ENCODE measurements at places on chromosomes 6 and 20. TPM values are rescaled to one million over a fixed set of nuclear protein-coding genes. Genes with fewer than 3 reads are reported as not detected.

MUC22 gene
- not detected for total RNA-seq

RIPOR2 gene
- total RNA-seq: 73.8 TPM

AVP gene
- total RNA-seq: not detected

AGPAT1 gene
- total RNA-seq: 54.8 TPM

CLDN20 gene
- total RNA-seq: not detected

XKR7 gene
- total RNA-seq: under 0.01 TPM

BPI gene
- total RNA-seq: not detected

PRSS16 gene
- not detected for total RNA-seq

NNAT gene
- total RNA-seq: not detected

ALDH8A1 gene
- 0.47 TPM for total RNA-seq

RAET1L gene
- total RNA-seq: not detected

RNF39 gene
- total RNA-seq: not detected

TTLL9 gene
- total RNA-seq: not detected

LHFPL5 gene
- total RNA-seq: not detected

LRFN2 gene
- not detected for total RNA-seq

FABP7 gene
- total RNA-seq: not detected

Data from Karpas-422 (cell line).